Neural progenitor cell (in vitro differentiated cells): ENCODE measurements at places on chromosomes 13 and 19.

DNA sequence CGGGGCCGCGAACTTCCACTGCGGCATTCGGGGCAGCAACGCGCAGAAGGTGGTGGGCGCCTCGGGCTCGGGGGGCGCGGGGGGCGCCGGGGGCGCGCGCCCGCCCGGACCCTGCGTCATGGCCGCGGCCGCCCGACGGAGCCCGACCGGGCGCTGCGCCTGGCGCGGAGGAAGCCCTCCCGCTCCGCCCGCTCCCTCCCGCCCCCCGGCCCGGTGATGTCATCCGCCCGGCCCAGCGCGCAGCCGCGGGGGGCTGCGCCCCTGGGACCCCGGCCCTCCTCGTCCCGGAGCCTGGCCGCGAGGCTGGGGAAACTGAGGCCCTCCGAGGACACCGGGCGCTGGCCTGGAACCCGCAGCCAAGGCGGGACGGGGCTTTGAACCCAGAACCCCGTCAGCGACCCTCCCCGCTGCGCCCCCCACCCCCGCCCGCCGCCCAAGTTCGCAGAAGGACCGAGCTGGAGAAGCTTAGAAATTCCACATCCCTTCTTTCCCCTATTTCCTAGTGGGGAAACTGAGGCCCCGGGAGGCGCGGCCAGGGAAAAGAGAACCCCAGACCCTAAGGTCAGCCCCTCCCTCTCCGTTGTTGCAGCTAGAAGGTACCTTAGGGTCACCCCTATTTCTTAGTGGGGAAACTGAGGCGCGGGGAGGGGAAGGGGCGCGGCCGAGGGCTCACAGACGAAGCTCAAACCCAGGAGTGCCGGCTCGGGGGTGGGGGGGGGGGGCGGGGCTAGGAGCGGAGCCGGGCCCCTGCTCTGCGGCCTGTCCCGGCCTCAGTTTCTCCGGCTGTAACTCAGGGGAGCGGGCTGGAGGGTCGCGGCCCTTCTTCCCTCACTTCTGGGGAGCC is at the start of gene SHC2:
Gene SHC2 (minus strand): TSS at position 157 of the 844 bp plus-strand sequence. CDS start 37 bp downstream, at position 120.
- H3K27ac ChIP-seq, result no peak within 1 kb of the TSS
- peaks cover 40% of the 10 kb centered on the region for H3K27me3 ChIP-seq
- H3K4me1 ChIP-seq, result peaks cover 3% of the 10 kb centered on the region
- H3K36me3 ChIP-seq, result no peaks in the 10 kb centered on the region
- DNase-seq, result peak; percentile 70

- H3K4me1 ChIP-seq, result no peaks in the 10 kb centered on the region
- H3K4me3 ChIP-seq, result no peak overlapping the region
- no peaks in the 10 kb centered on the region for H3K27me3 ChIP-seq
- H3K27ac ChIP-seq, result no peak overlapping the region
- DNase-seq, result no peak
Observed at GRCh38 chr13:49559006-49559405, 26.4 kb downstream of the RCBTB1 start.

GRCh38 chr19:21765151-21765550 is 2.2 kb downstream of the ZNF100 start:
- H3K4me3 ChIP-seq, result no peak overlapping the region
- peaks cover 7% of the 10 kb centered on the region for H3K4me1 ChIP-seq
- DNase-seq, result no peak
- peaks cover 29% of the 10 kb centered on the region for H3K36me3 ChIP-seq

DNA sequence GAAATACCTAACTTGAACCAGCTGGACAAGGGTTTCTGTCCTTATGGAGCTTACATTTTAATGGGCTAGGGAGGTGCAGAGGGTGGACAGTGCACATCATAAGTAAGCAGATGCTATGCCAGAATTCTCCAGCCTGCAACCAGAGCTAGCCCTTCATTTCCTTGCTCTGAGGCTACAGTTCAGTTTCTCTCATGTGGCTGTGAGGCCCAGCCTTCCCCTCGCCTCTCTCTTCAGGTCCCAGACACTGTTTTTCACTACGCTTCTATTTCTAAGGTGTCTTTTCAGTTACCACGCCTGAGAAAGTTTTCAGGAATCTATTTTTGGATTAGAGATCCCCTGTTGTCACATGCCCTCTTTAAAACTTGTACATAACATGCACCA is 141.9 kb downstream of the PCCA start:
- peaks cover 64% of the 10 kb centered on the region for H3K4me1 ChIP-seq
- no peaks in the 10 kb centered on the region for H3K27me3 ChIP-seq
- H3K27ac ChIP-seq, result peak overlapping the region; percentile 64
- no peaks in the 10 kb centered on the region for H3K36me3 ChIP-seq
- peak; percentile 5 for DNase-seq

DNA sequence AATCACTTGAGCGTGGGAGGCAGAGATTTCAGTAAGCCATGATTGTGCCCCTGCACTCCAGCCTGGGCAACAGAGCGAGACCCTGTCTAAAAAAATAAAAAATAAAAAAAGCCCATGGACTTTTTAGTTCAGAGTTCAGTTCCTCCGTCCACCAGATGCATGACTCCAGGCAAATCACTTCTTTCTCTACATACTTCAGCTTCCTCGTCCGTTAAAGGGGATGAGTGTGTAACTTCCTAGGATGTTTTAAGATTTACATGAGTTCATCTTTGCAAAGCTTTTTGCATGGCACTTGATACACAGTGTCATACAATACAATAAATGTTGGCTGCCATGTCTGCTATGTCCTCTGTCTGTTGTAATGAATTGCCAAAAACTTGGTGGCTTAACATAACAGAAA is 10.0 kb upstream of the FFAR2 start:
- no peak overlapping the region for H3K27ac ChIP-seq
- H3K4me1 ChIP-seq, result no peaks in the 10 kb centered on the region
- no peak for DNase-seq
- no peaks in the 10 kb centered on the region for H3K27me3 ChIP-seq

- no peaks in the 10 kb centered on the region for H3K36me3 ChIP-seq
- no peak overlapping the region for H3K27ac ChIP-seq
- no peaks in the 10 kb centered on the region for H3K27me3 ChIP-seq
- H3K4me1 ChIP-seq, result no peaks in the 10 kb centered on the region
- DNase-seq, result no peak
Observed at GRCh38 chr19:29122185-29122584, 90.8 kb downstream of the UQCRFS1 start.

DNA sequence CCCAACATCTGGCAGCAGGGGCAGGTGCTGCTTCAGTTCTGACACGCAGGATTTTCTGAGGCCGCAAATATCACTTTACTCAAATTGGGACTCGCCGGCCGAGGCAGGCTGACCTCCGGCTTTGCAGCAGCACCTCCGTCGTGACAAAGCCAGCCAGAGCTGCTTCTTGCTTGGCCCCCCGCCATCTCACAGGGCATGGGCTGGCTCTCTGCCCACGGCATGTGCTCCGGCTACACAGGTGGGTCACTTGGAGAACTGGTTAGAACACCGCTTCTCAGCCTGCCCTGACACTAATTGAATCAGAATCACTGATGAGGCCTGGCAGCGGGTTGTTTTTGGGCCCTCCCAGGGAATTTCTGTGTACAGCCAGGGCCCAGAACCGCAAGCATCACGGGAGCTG is 112.3 kb downstream of the SLC7A1 start:
- no peak overlapping the region for H3K27ac ChIP-seq
- no peaks in the 10 kb centered on the region for H3K36me3 ChIP-seq
- no peak for DNase-seq
- H3K4me3 ChIP-seq, result no peak overlapping the region
- no peaks in the 10 kb centered on the region for H3K27me3 ChIP-seq

DNA sequence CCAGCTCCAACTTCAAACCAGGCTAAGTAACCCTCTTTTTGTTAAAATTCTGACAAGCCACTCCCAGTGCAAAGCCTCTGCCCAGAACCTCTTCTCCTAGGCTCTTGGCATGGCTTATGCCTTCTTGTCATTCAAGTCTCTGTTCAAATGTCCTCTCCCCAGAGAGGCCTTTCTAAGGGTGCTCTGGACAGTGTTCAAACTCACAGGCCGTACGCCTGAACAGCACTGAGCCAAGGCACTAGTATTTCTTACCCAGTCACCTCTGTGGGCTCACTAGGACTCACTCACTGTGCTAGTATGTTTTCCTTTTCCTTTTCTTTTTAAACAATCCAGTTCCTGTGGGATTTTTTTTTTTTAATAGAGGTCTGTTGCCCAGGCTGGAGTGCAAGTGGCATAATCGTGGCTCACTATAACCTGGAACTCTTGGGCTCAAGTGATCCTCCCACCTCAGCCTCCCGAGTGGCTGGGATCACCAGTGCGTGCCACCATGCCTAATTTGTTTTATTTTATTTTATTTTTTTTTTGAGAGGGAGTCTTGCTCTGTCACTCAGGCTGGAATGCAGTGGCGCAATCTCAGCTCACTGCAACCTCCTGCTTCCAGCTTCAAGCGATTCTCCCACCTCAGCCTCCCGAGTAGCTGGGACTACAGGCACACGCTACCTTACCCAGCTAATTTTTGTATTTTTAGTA is 2.3 kb upstream of the ASF1B start:
- peaks cover 22% of the 10 kb centered on the region for H3K4me1 ChIP-seq
- H3K27ac ChIP-seq, result no peak overlapping the region
- H3K27me3 ChIP-seq, result no peaks in the 10 kb centered on the region
- no peak overlapping the region for H3K4me3 ChIP-seq

GRCh38 chr13:30880856-30881155 is 25.3 kb upstream of the MEDAG start:
- H3K4me1 ChIP-seq, result no peaks in the 10 kb centered on the region
- H3K4me3 ChIP-seq, result no peak overlapping the region
- no peaks in the 10 kb centered on the region for H3K36me3 ChIP-seq
- DNase-seq, result no peak
- no peaks in the 10 kb centered on the region for H3K27me3 ChIP-seq
- H3K27ac ChIP-seq, result no peak overlapping the region

GRCh38 chr13:67119481-67119894 is 110.6 kb downstream of the PCDH9 start:
- peaks cover 18% of the 10 kb centered on the region for H3K4me1 ChIP-seq
- no peaks in the 10 kb centered on the region for H3K27me3 ChIP-seq
- no peak for DNase-seq
- no peak overlapping the region for H3K27ac ChIP-seq
- no peak overlapping the region for H3K4me3 ChIP-seq

DNA sequence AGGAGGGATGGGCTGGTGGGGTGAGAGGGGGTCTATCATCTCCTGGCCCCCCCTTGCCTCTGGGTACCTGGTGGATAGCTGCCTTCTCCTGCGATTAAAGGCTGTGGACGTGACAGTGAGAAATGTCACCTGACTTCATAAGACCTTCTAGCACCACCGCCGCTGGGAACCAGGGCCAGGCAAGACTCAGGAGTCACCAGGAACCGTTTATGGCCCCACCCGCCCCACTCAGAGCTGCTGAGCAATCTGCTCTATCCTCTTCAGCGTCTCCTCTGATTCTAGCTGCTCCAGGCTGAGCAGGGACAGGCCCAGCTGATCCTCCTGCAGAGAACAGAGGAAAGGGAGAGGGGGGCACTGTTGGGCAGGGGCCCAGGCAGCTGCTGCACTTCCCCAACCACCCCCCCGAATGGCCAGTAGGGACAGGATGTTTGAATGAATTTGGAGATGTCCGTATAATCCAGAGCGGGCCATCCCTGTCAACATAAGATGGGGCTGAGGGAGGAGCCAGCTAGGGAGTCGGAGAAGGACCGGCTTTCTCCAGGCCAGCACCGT is 10.9 kb downstream of the KLC3 start:
- peaks cover 6% of the 10 kb centered on the region for H3K27me3 ChIP-seq
- no peaks in the 10 kb centered on the region for H3K4me1 ChIP-seq
- H3K4me3 ChIP-seq, result no peak overlapping the region
- no peaks in the 10 kb centered on the region for H3K36me3 ChIP-seq

DNA sequence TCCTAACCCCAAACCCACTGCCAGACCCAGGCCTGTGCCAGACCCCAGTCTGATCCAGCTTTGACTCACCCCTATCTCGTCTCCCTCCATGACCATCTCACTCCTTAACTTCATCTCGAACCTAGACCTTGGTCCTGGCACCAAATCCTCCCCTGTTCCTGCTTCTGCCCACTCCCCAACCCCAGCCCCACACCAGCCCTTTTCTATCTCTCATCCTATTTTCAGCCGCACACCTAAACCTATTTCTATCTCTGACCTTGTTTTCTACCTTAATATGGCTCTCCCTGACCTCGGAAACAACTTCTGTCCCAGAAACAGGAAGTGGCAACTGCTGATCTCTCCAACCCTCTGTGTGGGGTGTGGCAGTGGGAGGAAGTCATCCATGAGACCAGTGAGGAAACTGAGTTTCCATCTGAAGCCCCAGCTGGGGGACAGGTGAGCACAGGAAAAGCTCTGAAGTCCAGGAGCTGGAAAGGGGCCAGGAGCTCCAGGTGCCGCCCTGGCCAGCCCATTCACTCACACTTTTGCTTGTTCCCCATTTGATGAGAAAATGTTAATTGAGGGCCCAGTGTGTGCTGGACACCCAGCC is 13.7 kb downstream of the PTH2 start:
- H3K4me3 ChIP-seq, result no peak overlapping the region
- H3K27me3 ChIP-seq, result no peaks in the 10 kb centered on the region
- peaks cover 22% of the 10 kb centered on the region for H3K4me1 ChIP-seq

DNA sequence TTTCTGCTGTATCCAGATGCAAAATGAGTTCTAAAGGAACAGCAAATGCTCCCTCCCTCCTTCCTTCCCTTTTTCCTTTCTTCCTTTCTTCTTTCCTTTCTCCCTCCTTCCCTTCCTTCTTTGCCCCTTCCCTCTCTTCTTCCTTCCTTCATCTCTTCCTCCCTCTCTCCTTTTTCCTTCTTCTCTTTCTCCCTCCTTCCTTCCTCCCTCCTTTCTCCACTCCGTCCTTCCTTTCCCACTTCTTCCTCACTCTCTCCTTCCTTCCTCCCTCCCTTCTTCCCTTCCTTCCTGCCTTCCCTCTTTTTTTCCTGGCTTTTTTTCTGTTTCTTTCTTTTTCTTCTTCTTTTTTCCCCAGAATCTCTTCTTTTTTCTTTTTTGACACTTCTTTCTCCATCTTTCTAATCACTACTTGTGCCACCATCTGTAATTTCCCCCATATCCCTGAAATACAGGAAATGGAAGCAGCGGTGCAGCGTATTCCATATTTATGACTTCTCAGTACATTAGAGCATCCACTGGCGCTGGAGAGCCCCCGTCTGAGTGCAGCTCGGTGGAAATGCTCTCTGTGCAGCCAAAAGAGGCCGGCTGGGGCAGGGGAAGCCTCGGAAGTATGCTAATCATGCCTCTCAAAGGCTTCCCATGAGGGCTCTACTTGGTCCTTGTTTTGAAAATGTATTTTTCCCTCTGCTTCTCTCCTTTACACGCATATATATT is 275.6 kb downstream of the TSHZ3 start:
- peaks cover 16% of the 10 kb centered on the region for H3K4me1 ChIP-seq
- H3K36me3 ChIP-seq, result no peaks in the 10 kb centered on the region
- no peaks in the 10 kb centered on the region for H3K27me3 ChIP-seq
- DNase-seq, result peak; percentile 32
- no peak overlapping the region for H3K4me3 ChIP-seq

- H3K4me1 ChIP-seq, result no peaks in the 10 kb centered on the region
- no peak overlapping the region for H3K27ac ChIP-seq
- H3K36me3 ChIP-seq, result no peaks in the 10 kb centered on the region
- H3K4me3 ChIP-seq, result no peak overlapping the region
- H3K27me3 ChIP-seq, result no peaks in the 10 kb centered on the region
- no peak for DNase-seq
Observed at GRCh38 chr19:8666814-8667405, 31.7 kb downstream of the ACTL9 start.

GRCh38 chr19:16423891-16424290 is 47.9 kb downstream of the EPS15L1 start:
- H3K36me3 ChIP-seq, result no peaks in the 10 kb centered on the region
- no peaks in the 10 kb centered on the region for H3K4me1 ChIP-seq
- DNase-seq, result no peak
- H3K27me3 ChIP-seq, result no peaks in the 10 kb centered on the region

- no peaks in the 10 kb centered on the region for H3K27me3 ChIP-seq
- H3K4me1 ChIP-seq, result no peaks in the 10 kb centered on the region
- peak; percentile 64 for DNase-seq
- H3K27ac ChIP-seq, result no peak overlapping the region
- H3K4me3 ChIP-seq, result no peak overlapping the region
- no peaks in the 10 kb centered on the region for H3K36me3 ChIP-seq
Observed at GRCh38 chr19:49331616-49332055, 3.6 kb upstream of the CD37 start.
